ENCODE measurements at places on chromosomes 2 and 18.

- no peak for DNase-seq
These were observed 175.3 kb downstream of the INHBB start for GRCh38 chr2:120520929-120521912.

DNA sequence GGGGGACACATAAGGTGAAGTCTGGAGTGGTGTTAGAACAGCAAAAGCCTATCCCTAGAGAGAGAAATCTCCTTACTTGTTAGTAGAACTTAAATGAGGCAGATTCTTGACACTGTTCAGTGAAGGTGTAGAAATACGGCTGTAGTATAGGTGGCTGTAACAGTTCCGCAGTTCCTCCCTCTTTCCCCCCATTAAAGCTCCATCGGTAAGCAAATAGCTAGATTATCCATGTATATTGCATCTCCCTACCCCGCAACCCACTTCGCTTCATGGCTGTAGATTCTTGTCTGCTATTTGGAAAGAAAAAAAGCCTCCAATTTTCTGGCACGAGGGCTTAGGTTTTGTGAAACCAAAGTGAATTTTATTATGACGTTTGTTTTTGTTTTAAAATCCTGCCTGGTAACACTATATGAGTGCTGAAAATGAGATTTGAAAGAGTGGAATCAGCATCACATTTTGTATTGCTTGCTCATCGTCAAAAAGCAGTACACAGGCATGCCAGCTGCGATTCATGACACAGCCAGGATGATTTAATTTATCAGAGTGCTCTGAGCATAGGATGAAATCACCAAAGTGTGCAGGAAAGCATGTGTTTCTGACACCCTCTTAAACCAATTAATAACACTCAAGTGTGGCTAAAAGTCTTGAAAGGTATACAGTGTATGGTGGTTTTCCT lies 1.4 kb downstream of the FAM171B start:
- DNase-seq = no peak

DNA sequence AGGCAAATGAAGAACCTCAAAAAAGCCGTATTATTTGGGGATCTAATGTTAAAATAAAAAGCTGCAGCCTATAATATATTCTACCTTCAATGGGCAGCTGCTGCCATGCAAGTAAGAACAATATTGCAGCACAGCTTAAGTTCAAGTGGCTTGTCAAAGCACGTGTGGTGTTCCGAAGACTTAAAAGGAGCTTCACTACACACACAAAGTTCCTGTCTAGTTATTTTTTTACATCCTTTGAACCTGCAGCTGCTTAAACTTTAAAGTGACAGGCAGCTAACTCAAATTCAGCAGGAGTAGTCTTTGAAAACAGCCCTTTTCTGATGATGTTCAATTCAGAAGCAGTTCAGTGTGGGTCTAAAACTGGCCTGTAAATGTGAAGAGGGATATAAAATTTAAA lies 85.8 kb upstream of the XIRP2 start:
- DNase-seq = no peak

GRCh38 chr18:24502667-24503523 lies 42.5 kb downstream of the HRH4 start:
- no peak for DNase-seq

- no peak for DNase-seq
These were observed 123.0 kb downstream of the CYP26B1 start for GRCh38 chr2:72024451-72025175.

- DNase-seq = no peak
These were observed 348.0 kb upstream of the MEX3C start for GRCh38 chr18:51545446-51545845.

- DNase-seq = no peak
These were observed 55.0 kb downstream of the RPL37A start for GRCh38 chr2:216553482-216554240.

DNA sequence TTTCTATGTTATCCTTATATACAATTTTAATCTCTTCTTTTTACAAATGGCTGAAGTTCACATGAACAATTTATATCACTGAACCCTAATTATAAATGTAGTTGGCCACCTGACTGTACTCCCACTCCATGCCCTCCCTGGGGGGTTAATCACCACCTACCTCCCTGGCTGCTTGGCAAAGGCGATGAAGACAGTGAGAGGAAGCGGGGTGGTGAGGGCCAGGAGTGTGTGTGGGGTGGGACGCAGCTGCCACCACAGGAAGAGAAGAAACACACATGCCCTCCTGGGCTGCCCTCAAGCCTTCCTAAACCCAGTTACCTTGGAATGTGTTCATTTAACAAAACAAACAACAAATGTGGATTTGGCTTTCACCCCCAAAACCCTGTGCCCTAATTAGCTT lies 87.0 kb upstream of the REV1 start:
- no peak for DNase-seq

GRCh38 chr2:24809316-24810007 lies 16.2 kb downstream of the CENPO start:
- DNase-seq = no peak

DNA sequence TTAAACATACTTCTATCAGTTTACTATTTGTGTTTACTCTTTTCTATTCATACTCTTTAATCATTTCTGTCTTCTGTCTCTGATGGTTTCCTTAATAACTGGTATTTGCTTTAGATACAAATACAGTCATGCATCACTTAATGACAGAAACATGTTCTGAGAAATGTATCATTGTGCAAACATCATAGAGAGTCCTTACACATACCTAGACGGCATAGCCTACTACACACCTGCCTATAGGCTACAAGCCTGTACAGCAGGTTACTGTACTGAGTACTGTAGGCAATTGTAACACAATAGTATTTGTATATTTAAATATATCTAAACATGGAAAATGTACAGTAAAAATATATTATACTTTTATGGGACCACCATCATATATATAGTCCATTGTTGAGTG lies 36.3 kb downstream of the VSNL1 start:
- no peak for DNase-seq

GRCh38 chr2:174878537-174879147 lies 114.4 kb upstream of the CHRNA1 start:
- no peak for DNase-seq

DNA sequence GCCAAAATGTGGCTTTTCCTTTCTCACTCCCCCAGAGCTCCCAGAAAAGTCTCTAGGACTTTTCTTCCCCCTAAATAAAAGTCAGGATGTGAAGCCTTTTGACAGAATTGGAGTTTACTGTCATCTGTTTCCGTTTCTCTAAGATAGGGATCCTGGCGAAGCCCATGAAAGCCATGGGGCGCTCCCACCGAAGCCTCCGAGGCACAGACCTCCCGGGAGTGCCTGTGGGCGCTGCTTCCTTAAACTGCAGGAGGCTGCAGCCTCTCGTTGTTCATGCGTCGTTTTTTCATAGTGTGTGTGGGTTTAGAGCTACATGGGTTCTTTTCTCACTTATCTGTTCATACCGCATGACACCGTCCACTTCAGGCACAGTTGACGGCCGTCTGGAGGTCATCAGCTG lies 56.8 kb downstream of the ASAP2 start:
- DNase-seq = peak; percentile 59

GRCh38 chr18:45660746-45661145 lies 45.5 kb downstream of the SLC14A2 start:
- no peak for DNase-seq

All from MV-4-11 (cell line).